ENCODE measurements at places on chromosomes 7 and 10.

- DNase-seq, result no peak
- no peak overlapping the region for H3K27ac ChIP-seq
- no peak overlapping the region for H3K4me3 ChIP-seq
- H3K36me3 ChIP-seq, result no peaks in the 10 kb centered on the region
- no peaks in the 10 kb centered on the region for H3K27me3 ChIP-seq
- H3K4me1 ChIP-seq, result no peaks in the 10 kb centered on the region
These were observed 23.2 kb downstream of the ZNF503 start for GRCh38 chr10:75378379-75378778.

GRCh38 chr7:150511048-150511447 is 3.6 kb upstream of the GIMAP7 start:
- DNase-seq, result no peak
- no peaks in the 10 kb centered on the region for H3K27me3 ChIP-seq
- no peaks in the 10 kb centered on the region for H3K4me1 ChIP-seq

DNA sequence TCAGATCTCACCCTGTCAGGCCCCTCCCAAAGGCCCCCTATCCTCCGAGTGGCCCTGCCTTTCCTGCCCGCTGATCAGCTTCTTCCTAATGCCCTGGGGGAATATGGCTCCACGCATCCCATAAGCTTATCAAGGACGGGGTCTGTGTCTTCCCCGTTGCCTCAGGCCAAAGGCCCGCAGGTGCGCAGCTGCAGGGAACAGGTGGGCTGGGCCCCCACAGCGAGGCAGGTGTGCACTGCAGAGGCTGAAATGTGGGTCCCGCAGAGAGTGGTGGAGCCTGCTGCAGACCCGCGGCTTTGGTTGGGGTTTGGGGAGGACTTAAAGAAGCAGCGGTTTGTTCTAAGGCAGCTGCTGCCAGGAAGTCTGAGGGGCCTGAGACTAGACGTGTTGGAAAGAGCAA is 220.8 kb upstream of the TCERG1L start:
- DNase-seq, result no peak
- H3K4me3 ChIP-seq, result no peak overlapping the region
- no peaks in the 10 kb centered on the region for H3K27me3 ChIP-seq

GRCh38 chr10:14608381-14609001 is 166.2 kb downstream of the FAM107B start:
- no peaks in the 10 kb centered on the region for H3K36me3 ChIP-seq
- H3K4me3 ChIP-seq, result no peak overlapping the region
- peaks cover 6% of the 10 kb centered on the region for H3K4me1 ChIP-seq
- no peak for DNase-seq
- H3K27me3 ChIP-seq, result no peaks in the 10 kb centered on the region

GRCh38 chr10:71840958-71841335 is 10.1 kb downstream of the PSAP start:
- H3K4me1 ChIP-seq, result peaks cover 35% of the 10 kb centered on the region
- DNase-seq, result no peak

- no peaks in the 10 kb centered on the region for H3K27me3 ChIP-seq
- H3K27ac ChIP-seq, result no peak overlapping the region
- DNase-seq, result peak; percentile 69
- H3K4me1 ChIP-seq, result no peaks in the 10 kb centered on the region
These were observed 2.1 kb downstream of the ADK start for GRCh38 chr10:74153123-74153522.

- peak; percentile 63 for DNase-seq
- peak overlapping the region; percentile 72 for H3K27ac ChIP-seq
- H3K4me3 ChIP-seq, result no peak overlapping the region
- H3K27me3 ChIP-seq, result no peaks in the 10 kb centered on the region
These were observed 48.7 kb downstream of the BPGM start for GRCh38 chr7:134695321-134695860.

DNA sequence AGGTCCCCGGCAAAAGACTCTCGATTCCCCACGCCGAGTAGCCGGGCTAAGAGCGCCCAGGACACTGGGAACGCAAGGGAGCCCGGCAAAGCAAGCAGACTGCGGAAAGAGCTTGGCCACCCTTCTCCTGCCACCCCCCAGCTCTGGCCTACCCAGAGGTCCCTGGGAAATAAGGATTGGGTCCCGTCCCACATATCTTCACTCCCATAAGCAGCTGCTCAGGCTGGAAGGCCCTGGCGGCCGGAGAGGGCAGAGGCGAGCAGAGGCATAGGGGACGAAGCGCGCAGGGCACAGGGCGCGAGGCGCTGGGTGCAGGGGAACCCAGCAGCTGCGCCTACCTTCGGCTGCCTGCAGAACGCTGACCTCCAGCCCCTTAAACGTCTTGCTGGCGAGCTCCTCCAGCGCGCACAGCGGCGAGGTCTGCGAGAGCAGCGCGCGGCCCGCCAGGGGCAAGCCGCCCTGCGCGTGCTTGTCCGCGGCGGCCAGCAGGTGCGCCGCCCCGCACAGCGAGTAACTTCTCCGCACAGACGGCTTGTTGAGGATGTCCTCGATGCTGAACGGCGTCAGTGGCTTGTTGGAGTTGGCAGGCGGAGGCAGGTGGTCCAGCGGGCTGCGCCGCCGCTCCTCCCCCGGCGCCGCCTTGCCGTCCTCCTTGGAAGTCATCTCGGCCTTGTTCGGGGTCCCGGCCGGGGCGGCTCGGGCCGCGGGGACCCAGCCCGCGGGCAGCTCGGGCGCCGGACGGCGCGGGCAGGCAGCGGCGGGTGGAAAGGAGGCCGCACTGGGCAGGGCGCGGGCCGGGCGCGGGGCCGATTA is 904 bp downstream of the LBX1 start:
- H3K4me1 ChIP-seq, result no peaks in the 10 kb centered on the region
- H3K4me3 ChIP-seq, result no peak overlapping the region
- H3K27me3 ChIP-seq, result peaks cover 92% of the 10 kb centered on the region
- no peaks in the 10 kb centered on the region for H3K36me3 ChIP-seq

DNA sequence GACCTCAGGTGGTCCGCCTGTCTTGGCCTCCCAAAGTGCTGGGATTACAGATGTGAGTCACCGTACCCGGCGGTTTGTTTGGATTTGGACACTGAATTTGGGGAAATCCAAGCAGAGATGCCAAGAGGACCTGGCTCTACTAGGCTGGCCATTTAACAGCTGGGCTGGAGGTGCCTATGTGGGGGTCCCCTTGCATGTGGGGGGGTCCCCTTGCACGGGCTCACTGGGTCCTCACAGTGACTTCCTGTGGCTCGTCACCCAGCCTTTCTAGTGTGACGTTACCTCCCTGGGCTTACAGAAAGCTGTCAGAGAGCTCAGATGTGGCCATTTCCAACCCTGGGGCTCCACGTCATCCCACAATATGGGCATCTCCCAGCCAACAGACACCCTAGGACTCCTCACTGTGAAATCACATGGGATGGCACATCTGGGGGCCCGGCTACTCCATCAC is 49.3 kb upstream of the GNA12 start:
- H3K36me3 ChIP-seq, result no peaks in the 10 kb centered on the region
- no peaks in the 10 kb centered on the region for H3K4me1 ChIP-seq

DNA sequence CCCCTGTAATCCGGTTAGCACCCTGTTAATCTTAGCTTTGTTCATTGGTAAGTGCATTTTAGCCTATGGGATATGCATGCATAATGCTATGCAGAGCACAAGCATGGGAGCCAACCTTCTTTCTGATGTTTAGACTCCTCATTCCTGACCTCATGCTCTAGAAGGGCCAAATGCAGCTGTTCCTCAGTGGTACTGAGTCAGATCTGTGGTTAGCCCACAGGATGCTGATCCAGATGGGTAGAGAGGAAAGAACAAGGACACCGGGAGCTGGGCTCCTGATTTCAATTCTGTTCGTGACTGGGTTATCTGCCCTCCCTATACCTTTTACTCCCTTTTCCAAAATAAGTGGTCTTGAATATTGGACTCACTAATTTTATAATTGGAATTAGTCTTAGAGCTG is 31.7 kb upstream of the C10orf90 start:
- no peak overlapping the region for H3K27ac ChIP-seq
- H3K36me3 ChIP-seq, result no peaks in the 10 kb centered on the region

DNA sequence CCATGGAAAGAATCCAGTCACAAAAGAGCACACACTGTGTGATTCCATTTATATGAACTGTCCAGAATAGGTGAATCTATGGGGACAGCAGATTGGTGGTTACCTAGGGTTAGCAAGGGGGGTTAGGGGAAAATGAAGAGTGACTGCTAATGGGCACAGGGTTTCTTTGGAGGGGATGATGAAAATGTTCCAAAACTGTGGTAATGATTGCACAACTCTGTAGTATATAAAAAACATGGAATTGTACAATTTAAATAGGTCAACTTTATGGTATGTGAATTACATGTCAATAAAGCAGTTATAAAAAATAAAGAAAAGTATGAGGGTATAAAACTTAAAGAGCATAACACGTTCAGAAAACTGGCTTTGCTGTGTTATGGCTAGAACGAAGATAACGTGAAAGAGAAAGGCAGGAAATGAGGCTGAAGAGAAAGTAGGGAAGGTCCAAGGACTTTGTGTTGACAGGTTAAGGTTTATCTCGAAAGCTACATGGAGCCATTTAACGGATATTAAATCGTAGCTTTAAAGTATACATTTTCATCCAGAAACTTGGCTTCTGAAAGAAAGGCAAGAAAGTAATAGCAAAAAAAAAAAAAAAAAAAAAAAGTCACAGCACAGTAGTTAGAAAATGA is 26.4 kb upstream of the MSS51 start:
- H3K36me3 ChIP-seq, result peaks cover 1% of the 10 kb centered on the region
- H3K4me3 ChIP-seq, result no peak overlapping the region
- H3K4me1 ChIP-seq, result no peaks in the 10 kb centered on the region
- no peak for DNase-seq

- no peaks in the 10 kb centered on the region for H3K4me1 ChIP-seq
- H3K27ac ChIP-seq, result no peak overlapping the region
- H3K36me3 ChIP-seq, result no peaks in the 10 kb centered on the region
These were observed 176.8 kb downstream of the WNT2 start for GRCh38 chr7:117146059-117146458.

DNA sequence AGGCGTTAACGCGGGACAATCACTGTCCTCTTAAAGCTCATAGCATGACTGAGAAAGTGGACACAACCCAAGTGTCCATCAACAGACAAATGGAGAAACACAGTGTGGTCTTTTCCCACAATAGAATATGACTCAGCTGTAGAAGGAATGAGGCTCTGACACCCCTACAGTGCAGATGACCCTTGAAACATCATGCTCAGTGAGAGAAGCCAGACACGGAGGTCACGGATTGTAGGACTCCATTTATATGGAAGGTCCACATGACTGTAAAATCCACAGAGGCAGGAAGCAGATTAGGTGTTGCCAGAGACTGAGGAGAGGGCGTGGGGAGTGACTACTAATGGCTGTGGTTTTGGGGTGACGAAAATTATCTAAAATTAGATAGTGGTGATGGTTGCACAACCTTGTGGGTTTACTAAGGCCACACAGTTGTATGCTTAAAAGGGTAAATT is 6.1 kb upstream of the NCAPG2 start:
- peak; percentile 77 for DNase-seq
- H3K4me3 ChIP-seq, result no peak overlapping the region
- no peaks in the 10 kb centered on the region for H3K27me3 ChIP-seq

DNA sequence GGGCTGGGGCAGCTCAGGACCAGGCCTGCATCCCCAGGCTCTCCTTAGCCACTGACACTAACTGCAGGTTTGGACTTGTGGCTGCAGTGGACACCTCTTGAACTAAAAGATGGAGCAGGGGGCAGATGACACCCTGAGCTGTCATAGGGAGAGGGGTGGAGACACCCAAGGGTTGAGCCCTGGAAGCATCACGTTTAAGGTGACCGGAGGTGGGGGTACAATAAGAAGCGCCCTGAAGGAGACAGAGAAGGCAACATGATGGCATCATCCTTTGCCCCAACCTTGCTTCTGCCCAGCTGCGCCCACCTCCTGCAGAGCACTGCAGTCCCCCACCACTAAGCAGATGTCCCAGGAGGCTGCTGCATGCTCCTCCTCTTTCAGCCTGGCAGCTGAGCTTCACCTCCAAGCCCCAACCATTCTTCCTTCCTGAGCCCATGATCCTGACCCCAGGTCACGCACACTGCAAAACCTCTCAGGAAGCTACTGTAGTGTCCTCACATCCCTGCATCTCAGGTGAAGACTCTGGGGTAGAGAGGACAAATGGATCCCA is 25.5 kb downstream of the OGDHL start:
- H3K27ac ChIP-seq, result no peak overlapping the region
- DNase-seq, result no peak
- no peaks in the 10 kb centered on the region for H3K27me3 ChIP-seq

DNA sequence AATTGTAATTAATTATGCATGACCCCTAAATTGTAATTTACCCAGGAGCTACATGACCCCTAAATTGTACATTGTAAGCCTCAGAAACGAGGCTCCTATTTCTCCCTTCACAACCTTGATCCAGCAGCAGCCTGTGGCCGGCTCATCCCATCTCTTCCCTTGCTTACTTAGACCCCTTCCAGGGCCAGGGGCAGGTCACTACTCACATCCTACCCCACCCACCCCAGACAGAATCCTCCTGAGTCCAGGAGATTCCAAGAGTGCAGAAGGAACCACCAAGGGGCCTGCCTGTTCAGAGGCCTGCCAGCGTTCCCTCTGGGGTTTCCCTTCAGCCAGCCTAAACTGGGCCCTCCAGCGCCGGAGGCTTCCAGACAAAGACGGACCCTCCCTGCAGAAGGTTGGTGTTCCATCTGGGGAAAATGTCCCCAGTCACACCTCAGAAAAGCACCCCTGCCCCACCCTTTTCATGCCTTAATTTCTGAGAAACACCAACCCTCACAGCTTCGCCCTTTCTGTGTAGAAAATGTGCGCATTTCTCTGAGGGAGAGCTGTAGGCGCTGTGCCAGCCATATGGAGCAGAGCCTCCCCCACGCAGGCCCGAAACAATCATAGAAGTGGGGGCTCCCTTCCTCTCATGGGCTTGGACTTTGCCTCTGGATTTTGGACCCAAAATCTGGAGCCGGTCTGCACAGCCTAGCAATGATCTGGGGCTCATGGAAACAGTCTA is 19.2 kb downstream of the LEP start:
- no peak overlapping the region for H3K4me3 ChIP-seq
- no peaks in the 10 kb centered on the region for H3K36me3 ChIP-seq
- H3K4me1 ChIP-seq, result no peaks in the 10 kb centered on the region
- DNase-seq, result no peak

DNA sequence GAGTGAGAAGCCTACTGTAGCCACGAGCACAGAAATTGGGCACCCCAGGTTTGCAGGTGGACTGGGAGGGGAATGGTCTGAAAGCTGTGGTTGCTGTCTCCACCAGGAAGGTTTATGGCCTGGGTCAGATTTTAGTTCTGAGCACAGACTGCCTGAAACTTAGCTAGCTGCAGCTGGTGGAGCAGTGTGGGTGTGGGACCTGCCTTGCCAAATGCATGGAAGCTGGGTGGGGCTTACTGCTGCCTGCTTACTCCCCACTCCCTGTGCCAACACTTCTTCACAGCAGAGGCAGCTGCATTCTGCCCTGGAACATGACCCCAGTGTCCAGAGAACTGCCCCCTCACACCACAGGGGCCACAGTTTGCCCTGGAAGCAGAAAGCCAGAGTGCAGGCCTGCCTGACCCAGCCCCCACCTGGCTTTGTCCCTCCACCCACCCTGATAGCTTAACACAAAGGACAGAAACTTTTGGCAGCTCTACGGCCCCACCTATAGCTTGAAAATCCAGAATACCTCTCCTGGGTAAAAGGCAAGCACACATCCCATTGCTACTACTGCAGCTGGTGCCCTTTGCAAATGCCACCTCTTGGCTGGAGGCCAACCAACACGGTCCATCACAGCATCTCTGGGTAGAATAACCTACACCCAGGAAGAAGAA is 281.6 kb downstream of the AGMO start:
- DNase-seq, result no peak
- no peaks in the 10 kb centered on the region for H3K4me1 ChIP-seq
- no peaks in the 10 kb centered on the region for H3K27me3 ChIP-seq
- H3K36me3 ChIP-seq, result no peaks in the 10 kb centered on the region

GRCh38 chr7:42868480-42868879 is 43.4 kb downstream of the C7orf25 start:
- H3K27me3 ChIP-seq, result no peaks in the 10 kb centered on the region
- no peak overlapping the region for H3K4me3 ChIP-seq
- H3K36me3 ChIP-seq, result no peaks in the 10 kb centered on the region
- peak; percentile 77 for DNase-seq
- no peak overlapping the region for H3K27ac ChIP-seq
- H3K4me1 ChIP-seq, result peaks cover 4% of the 10 kb centered on the region

Data from fibroblast of lung (primary cell).